Activated T-helper 1 cell treated with anti-CD3 and anti-CD28 coated beads, Interleukin-12 subunit alpha, Interleukin-12 subunit beta, Interleukin-2, Interleukin-4 antibody, amounts not matched to agents 30 ng/mL and 10 ng/mL and 1 ng/mL, durations not matched to agents 14 hours and 24 hours and 36 hours (primary cell): ENCODE measurements at places on chromosomes 7 and 10. TPM values are rescaled to one million over a fixed set of nuclear protein-coding genes. Genes with fewer than 3 reads are reported as not detected.

TUBAL3 gene
- total RNA-seq = not detected in 2 replicates

SLF2 gene
- 33.4 and 36.1 TPM in 2 replicates for total RNA-seq

STEAP1B gene
- total RNA-seq = 0.16 TPM in 1 of 2 replicates, not detected in the other

TMEM140 gene
- total RNA-seq = 2.9 and 4.5 TPM in 2 replicates

DNA sequence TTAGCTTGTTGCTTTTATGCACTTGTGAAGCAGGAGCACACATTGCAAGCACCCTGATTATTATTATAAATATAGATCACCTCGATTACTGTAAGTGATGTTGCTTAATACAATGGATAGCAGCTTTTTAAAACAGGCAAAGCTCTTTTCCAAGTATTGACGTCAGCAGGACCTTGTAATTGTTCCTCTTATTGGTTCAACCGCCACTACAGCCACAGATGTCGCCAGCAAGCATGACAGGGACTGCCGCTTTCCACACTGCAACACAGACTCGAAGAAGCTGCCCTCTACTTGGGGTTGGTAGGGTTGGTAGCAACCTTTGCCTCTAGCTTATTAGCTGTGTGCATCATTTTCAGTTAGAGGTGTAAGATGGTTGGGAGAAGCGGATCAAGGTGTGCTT lies 167.6 kb downstream of the ZNF365 start:
- DNase-seq = no peak

- no peak for DNase-seq
These were observed 90.3 kb downstream of the CHN2 start for GRCh38 chr7:29284696-29285443.

DNA sequence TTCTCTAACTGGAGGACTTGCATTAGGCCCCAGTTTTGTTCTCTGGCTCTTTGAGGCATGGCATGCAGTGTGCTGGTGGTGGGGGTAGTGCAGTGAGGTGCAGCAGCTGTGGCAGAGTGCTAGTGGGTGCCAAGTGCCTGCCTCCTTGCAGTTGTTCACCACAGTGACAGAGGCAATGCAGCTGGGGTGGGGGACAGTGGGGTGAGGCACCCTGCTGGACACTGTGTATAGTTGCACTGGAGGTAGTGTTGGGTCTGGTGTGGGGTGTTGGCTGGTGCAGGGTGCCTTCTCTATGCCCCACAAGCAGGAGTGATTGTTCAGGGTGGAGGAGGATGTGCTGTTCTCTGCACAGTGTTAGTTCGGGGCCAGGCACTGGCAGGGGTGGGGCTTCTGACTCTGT lies 21.7 kb upstream of the KEL start:
- no peak for DNase-seq

DNA sequence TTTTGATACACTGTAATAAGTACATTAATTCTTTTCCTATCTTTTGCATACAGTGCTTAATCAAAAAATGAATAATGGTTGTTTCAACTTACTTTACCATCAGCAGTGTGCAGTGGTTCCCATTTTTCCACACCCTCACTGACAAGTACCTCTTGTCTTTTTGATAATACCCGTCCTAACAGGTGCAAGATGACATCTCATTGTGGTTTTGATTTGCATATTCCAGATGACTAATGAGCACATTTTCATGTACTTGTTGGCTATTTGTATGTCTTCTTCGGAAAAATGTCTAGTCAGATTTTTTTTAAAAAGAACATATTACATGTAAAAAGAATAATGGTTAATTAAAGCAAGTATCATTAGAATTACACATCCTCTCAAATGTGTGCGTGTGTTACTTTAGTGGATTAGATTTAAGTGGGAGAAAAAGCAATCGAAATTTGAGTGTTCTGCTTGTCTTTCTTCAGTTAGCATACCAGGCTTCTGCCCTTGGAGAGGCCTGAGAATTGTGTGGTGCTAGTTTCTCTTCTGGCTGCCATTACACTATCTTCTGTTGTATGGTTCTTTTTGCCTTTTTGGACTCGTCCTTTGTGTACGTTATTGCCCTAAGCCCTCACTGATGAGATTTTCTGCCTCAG lies 291.2 kb downstream of the AUTS2 start:
- DNase-seq = no peak

DNA sequence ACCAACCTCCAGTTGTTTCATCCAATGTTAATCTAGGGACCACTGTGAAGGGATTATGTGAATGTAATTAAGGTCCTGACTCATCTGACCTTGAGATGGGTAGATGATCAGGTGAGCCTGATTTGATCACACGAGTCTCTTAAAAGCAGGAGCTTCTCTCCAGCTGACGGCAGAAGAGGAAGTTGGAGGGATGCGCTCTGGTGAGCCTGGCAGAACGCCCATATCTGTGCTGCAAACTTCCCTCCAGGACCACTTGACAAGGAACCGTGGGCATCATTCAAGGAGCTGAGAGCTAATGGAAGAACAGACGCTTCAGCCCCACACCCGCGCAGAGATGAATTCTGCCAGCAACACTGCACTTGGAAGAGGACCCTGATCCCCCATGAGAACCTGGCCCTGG lies 642.4 kb downstream of the TNS3 start:
- no peak for DNase-seq

DNA sequence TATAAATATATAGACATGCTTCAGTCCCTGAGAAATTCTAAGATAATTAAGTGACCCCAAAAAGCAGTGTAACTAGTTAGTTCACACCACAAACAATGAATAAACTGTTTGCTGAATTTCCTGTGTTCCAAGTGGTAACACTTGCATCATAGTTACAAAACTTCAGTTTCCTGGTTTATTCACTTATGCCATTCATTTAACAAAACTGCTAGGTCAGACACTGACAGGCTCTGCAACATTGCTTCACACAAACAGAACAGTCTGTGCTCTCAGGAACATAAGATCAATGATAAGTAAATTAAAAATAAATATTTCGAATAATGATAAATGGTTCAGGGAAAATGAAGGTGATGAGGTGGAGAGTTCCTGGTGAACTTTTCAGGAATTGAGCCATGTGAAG lies 133.3 kb upstream of the NAMPT start:
- no peak for DNase-seq

- no peak for DNase-seq
These were observed 598.8 kb downstream of the SUGCT start for GRCh38 chr7:40733578-40733977.

DNA sequence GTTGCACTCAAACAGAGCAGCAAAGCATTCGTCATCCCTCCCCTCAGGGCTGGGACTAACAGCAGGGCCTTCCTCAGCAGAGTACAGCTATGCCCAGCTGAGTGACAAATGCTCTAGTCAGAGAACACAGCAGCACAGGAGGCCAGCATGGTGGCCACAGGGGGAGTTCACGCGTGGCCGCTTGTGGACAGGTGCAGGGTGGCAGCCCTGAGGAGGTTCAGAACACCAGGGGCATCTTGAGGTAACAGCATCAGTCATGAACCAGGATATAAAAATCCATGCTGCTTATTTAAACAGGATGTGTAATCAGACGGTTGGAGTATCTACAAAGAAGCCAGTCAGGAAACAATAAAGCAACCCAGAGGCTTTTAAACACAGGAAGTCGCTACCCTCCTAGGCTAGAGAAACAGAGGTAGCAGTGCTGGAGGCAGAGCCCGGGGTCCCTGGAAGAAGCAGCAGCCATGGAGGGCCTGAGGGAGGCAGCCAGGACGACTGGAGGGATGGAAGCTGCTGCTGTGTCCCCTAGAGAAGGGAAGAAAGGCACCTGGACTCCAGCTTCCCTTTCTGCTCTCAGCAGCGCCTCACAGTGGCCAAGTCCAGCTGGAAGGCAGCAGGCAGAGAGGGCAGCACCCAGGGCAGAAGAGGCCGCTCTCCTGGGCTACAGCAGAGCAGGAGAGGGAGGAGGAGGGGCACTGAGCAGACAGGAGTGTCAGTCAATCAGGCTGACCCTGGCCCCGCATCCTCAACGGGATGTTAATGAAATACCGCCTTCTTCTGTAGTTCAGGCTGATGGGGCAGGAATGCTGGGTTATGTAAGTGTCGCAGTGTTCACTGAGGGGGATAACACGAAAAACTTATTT lies 70.8 kb upstream of the UCN3 start:
- peak; percentile 73 for DNase-seq

DNA sequence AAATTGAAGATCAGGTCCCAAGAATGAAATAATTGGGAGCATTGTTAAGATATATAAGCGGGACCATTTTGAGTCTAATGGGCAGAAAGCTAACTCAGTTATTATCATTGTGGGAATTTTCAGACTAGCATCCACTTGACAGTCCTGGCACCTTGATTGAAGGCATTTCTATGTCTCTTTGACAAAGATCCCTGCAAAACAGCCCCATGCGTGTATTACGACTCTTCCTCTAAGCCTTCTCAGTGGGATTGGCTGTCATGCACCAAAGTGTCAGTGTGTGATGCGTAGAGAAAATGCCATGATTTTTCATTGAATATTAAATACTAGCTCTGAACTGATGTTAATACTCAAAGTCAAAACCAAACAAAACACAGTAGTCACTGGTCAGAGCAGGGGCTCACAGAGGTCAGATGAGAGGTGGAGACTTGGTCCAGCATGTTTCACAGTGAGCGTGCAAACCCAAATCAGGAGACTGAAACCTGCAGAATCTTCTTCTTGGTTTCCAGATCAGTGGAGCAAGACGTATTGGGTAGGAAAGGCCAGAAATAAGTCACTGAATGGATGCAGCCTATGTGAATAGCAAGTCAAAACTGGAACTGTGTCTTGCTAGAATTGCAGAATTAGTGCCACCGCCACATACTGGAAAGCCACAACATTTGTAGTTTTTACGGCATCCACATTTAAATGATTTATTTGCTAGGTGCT lies 303.6 kb upstream of the AKR1E2 start:
- DNase-seq = no peak

DNA sequence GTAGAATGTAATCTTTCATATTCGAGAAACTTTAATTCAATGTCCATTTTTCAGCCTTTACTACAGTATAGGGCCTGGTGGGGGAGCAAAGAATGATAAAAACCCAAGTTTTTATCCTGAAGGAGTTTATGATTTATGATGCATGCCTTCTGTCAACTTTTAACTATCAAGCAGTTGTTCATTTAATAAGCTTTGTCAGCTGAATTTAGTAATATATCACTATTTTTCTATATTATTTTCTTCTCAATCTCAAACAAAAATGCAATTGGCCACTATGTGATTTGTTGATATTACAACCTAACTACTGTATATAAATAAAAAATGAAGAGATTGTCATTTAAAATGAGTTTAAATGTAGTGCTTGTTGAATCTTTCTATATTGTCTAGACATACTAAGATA lies 2.4 kb downstream of the NUP42 start:
- DNase-seq = no peak

GRCh38 chr10:129049501-129049900 lies 417.5 kb upstream of the MGMT start:
- no peak for DNase-seq

- DNase-seq = no peak
These were observed 546 bp upstream of the HOXA3 start for GRCh38 chr7:27152816-27153442.

DNA sequence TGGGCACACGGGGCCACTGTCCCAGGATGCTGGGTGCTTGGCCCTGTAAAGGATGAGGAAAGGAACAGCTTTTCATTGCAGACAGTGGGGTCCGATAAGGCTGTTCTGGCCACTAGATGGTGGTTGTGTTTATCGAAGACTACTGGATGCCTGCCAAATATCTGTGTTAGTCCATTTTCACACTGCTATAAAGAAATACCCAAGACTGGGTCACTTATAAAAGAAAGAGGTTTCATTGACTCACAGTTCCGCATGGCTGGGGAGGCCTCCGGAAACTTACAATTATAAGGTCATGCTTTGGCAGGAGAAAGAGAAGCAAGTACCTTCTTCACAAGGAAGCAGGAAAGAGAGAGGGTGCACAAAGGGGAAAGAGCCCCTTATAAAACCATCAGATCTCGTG lies 32.2 kb upstream of the GARS1 start:
- no peak for DNase-seq

GRCh38 chr7:33837356-33837851 lies 67.9 kb upstream of the BMPER start:
- DNase-seq = no peak

- no peak for DNase-seq
These were observed 51.5 kb downstream of the EGFR start for GRCh38 chr7:55070271-55070743.

GRCh38 chr7:95886501-95887090 lies 114.2 kb downstream of the DYNC1I1 start:
- no peak for DNase-seq
